ENCODE measurements at places on chromosomes 3 and 15.

- DNase-seq, result no peak
Observed at GRCh38 chr3:62332017-62332416, 41.3 kb downstream of the FEZF2 start.

DNA sequence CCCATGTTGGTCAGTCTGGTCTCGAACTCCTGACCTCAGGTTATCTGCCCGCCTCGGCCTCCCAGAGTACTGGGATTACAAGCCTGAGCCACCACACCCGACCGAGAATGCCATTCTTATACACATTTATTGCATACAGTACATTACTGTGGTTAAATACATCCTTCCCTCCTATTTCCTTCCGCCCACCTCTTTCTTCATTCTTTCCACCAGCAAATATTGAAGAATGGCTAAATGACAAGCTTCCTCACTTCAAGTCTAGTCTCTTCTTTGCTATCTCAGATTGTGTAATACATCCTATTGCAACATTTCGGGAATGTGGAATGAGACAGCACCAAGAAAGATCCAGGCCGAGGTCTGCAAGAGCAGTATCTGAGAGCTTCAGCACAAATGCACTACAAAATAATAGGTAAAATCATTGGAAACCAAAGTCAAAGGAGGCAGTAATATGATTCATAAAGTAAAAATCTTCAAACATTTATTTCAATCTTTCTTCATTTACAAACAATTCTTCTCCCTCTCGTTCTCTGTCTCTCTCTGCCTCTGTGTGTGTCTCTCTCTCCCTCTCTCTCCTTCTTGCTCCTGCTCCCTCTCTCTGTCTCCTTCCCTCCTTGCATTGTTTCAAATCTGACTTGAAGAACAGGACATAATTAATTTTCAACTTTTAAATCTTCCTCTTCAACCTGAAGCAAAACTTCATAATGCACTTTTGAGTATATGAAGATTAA, 94.7 kb upstream of the TGFBR2 start:
- DNase-seq, result peak; percentile 99

- peak; percentile 52 for DNase-seq
Observed at GRCh38 chr3:113117511-113118234, 93.7 kb upstream of the BOC start.

GRCh38 chr3:150104564-150104963, 133.9 kb upstream of the PFN2 start:
- no peak for DNase-seq

DNA sequence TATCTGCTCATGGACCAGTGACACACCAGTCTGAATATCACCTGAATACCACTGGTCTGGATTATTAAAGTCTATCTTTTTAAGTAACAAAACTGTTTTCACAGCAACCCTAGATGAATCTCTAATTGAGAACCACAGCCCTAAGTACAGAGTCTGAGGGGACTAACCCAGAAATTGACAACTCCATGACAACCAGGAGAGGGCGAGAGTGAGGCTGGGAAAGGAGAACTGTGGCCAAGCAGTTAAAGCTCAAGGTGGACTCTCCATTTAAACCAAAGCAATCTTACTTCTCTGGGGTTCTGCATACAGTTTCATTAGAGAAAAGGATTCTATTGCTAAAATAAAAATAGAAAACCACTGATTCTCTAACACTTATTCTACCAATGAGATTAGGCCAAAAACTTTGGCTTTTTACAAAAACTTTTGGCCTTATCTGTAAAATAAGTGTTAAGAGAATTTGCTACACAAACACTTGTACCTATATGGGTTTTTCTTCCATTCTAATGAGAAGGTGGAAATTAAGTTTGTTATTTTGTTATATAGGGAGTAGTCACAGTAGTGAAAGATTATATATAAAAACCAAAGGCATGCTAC, 11.4 kb downstream of the NEK10 start:
- no peak for DNase-seq

DNA sequence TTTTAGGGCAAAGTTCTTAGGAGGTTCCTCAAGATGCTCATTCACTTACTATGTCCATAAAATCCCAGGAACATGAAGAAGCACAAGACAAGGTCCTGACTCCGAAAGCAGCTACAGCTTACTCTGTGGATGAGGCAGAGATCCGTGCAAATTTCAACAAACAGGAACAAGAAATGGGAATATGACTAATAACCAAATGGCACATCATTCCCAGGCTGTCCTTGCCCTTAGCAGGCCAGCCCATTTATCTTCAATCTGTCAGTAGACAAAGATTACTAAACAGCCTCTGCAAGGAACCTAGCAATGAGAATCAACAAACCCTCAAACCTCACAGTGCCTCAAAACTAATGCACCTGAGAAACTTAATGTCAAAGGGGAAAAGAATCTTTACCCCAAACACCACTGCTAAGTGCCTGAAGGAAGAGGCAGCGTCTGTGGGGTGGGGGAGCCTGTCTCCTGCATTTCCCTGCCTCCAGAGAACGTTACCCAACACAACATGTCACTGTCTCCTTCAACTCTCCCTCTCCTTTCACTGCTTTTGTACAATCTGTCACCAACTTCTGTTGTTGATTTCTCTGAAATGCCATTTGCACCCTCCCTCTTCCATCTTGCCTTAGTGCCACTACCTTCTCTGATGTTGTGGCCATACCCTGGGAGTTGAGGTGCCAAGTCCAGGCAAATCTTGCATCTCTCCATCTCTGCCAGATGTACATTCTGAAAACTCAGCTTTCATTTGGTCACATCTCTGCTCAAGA, 4.8 kb downstream of the TNFAIP8L3 start:
- DNase-seq, result no peak

GRCh38 chr15:63560741-63561448, 36.3 kb upstream of the FBXL22 start:
- DNase-seq, result peak; percentile 7

- DNase-seq, result no peak
Observed at GRCh38 chr3:172666181-172666872, 44.5 kb downstream of the NCEH1 start.

DNA sequence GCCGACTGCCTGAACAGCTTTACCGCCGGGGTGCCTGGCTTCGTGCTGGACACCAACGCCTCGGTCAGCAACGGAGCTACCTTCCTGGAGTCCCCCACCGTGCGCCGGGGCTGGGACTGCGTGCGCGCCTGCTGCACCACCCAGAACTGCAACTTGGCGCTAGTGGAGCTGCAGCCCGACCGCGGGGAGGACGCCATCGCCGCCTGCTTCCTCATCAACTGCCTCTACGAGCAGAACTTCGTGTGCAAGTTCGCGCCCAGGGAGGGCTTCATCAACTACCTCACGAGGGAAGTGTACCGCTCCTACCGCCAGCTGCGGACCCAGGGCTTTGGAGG, 815 bp downstream of the SPINT1 start:
- DNase-seq, result peak; percentile 56

DNA sequence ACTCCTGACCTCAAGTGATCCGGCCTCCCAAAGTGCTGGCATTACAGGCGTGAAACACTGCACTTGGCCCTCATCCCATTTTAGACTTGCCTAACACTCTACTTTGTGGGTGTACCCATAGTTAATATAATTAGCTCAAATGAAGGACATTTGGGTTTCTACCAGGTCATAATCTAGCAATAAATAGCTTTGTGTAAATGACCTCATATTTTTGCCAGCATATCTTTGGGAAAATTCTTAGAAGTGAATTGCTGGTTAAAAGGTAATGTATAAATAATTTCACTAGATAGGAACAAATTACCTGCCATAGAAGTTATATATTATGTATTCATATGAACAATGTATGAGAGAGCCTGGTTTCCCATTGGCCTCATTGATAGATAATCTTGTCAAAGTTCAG, 206.0 kb downstream of the DIPK2A start:
- no peak for DNase-seq

DNA sequence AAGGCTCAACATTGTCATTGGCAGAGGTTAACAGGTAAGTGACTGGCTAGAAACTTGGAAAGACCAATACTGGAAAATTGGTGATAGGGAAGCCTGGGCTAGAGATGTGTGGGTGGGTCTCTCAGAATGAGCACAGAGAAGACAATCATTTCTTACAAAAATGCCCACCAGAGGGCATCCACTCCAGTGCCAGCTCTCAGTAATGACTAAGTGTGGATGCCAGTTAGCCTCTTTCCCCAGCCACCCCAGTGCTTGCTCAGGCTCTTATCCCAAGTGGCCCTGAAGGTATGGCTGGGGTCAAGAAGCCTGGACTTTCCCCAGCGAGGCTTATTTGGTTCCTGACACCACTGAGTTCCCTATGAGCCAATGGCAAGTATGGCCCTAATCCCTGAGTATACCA, 115.9 kb upstream of the ST8SIA2 start:
- peak; percentile 27 for DNase-seq

- no peak for DNase-seq
Observed at GRCh38 chr3:6362406-6362805, 498.5 kb upstream of the GRM7 start.

DNA sequence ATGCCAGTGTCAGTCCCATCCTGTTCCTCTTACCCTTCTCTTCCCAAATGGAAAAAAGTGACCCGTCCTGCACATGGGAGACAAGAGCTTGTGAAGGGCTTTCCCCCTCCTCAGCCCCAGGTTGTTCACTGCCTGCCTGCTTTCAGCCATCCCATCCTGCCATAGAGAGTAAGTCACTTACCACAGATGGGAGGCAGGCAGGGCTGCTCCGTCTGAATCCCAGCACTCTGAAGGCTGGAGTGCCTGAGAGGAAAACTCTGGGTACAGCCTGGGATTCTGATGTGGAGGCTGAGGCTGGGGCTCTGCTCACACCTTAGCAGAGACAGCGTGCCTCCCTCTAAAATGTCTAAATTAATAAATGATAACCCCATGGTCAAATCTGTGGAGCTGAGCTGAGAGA, 14.8 kb downstream of the CPNE4 start:
- DNase-seq, result no peak

DNA sequence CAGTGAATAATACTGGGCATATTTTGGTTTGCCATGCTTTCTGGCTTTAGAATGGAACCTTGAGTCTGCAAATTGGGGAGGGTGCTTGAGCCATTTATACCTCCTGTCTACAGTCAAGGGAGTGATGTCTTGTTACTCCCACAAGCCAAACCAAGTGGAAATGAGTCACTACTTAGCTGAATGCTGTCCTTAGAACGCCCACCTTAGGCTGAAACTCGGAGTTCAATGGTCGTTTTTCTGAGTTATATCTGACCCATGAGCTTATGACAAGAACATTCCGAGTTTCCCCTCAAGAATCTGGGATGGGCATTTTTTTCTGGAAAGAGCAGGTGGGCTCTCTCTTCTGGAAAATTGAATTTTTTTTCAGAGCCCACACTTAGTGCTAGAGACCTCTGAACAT, 17.4 kb upstream of the CLDN18 start:
- DNase-seq, result no peak

DNA sequence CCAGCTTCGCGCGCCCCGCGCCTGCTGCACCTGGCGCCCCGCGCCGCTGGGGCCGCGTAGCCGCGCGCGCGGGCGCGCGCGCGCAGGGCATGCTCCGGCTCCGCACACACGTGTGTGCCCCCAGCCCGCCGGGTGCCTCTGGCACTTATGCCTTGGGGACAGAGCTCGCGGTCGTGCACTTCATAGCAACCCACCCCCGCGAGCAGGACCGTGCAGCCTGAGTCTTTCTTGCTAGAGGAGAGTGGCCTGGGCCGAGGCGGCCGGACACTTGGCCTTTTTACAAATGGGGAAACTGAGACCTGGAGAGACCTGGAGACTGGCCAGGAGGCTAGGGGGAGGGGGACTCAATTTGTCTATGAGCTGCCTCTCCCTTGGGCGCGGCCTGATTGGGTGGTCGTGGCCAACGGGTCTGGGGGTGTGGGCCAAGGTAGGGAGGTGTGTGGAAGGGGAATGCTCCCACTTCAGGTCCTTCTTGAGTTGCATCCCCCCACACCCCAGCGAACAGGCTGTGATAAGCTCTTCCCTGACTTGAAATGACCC, 562 bp downstream of the NBEAL2 start:
- no peak for DNase-seq

- no peak for DNase-seq
Observed at GRCh38 chr3:103210583-103210982, 775.8 kb downstream of the ZPLD1 start.

- no peak for DNase-seq
Observed at GRCh38 chr3:194129581-194130133, 6.3 kb upstream of the HES1 start.

GRCh38 chr3:126683069-126683468, 21.0 kb upstream of the CHCHD6 start:
- DNase-seq, result no peak

DNA sequence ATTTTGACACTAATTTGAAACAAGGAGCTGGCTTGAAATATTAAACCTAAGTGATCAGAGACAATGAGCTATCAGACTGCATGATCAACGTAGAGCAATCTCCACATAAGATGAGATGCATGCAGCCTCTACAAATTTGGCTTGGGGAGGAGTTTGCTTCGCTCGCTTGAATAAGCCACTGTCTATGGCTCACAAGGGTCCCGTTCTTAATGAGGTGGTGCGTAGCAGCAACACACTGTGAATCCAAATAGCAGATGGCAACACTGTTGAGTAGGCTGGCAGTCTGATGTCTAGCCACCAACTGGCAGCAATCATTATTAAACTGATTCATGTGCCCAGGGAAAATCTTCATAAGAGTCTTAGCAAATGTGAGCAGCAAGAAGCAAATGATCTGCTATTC, 125.4 kb upstream of the CCDC54 start:
- DNase-seq, result no peak

DNA sequence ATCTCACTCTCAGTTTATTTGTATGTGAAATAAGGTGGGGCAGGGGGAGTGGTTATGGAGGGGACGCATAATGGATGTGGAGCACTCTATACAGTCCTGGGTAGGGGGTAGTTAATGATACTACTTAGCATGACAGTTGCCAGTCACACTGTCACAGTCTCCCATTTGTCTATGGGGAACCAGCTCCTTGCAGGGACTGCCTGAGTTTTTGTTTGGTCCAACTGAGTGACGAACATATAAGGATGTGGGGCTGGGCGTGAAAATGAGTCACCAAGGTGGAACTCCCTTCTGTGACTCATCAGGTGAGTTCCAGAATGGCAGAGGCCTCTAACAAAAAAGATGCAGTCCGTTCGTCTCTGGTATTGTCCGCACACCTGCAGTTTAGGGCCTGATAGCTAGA, 235.3 kb upstream of the ST8SIA2 start:
- peak; percentile 76 for DNase-seq

DNA sequence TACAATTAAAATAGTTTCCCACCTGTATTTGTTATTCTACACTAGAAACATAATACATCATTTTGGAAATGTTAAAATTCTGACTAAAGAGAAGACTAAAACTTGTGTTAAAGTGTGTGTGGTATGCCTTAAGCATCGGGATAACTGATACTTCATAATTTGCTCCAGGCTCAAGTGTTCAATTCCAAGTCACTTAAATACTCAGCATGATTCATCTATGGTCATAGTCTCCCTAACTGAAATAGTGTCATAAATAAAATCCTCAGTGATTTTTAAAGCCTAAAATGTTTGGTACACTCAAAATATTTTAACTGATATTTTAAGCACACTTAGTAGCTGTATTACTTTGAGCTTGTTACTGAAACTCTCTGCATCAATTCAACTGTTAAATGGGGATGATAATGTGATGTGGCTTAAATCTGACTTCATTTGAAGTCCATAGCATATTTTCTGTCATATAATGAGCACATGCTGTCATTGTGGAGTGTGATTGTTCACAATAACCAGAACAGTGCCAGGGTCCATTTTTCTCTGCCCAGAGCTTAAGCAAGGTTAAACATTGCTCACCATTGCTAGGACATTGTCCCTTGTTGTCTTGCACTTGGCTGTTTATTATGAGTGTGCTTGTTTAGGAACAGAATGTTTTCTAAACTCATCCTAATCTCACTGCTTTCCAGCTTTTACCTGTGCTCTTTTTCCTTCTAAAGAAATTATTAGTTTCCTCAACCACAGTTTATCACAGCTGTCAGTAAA, 122.2 kb downstream of the KLHL25 start:
- DNase-seq, result no peak
